ENCODE measurements at places on chromosomes 13 and 19. TPM values are rescaled to one million over a fixed set of nuclear protein-coding genes. Genes with fewer than 3 reads are reported as not detected.

The CYP2F1 gene
- not detected for total RNA-seq

The SIGLEC8 gene
- 0.26 TPM for total RNA-seq

The TJP3 gene
- total RNA-seq: 1.1 TPM

DNA sequence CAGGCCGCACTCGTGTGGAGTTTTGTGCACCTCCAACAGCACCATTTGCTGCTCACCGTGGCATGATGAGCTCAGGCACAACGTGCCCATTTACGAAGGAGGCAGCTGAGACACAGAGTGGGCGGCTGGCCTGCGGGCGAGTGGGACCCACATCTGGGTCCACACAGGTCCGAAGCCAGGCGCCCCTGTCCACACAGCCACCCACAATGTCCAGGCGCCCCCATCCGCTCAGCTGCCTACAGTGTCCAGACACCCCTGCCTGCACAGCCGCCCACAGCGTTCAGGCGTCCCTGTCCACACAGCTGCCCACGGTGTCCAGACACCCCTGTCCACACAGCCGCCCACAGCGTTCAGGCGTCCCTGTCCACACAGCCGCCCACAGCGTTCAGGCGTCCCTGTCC is 42.5 kb upstream of the F7 start:
- H3K27me3 ChIP-seq: no peaks in the 10 kb centered on the region
- no peaks in the 10 kb centered on the region for H3K4me1 ChIP-seq
- peaks cover 5% of the 10 kb centered on the region for H3K36me3 ChIP-seq
- H3K27ac ChIP-seq: no peak overlapping the region

DNA sequence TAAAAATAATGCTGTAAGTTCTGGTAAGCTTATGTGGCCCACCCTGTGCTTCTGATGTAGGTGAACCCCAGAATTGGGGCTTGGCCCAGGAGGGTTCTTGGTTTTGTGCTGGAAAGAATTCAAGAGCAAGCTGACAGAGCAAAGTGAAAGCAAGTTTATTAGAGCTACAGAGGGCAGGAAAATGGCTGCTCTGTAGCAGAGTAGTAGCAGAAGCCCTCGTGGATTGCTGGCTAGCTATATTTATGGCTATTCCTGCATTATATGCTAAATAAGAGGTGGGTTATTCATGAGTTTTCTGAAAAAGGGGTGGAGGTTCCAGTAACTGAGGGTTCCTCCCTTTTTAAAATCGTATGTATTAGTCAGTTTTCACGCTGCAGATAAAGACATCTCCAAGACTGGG is 20.6 kb upstream of the ZNF599 start:
- H3K4me1 ChIP-seq: no peaks in the 10 kb centered on the region
- H3K27me3 ChIP-seq: no peaks in the 10 kb centered on the region
- no peak overlapping the region for H3K27ac ChIP-seq
- DNase-seq: no peak
- H3K36me3 ChIP-seq: no peaks in the 10 kb centered on the region

DNA sequence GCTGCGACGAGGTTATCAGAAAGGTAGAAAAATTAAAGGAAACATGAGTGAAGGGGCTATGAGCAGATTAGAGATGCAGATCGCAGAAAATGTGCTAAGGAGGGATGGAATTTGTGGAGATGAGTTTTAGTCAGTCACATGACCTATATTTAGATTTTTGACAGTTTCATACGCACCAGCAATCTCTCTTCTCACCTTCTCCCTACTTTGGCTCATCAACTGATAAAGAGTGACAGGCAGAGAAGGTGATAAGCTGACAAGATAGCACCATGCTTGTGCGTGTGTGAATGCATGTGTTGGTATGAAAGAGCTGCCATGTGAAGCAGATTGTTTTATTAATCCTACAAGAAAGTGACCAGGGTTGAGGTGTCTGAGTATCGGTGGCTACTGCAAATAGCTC is 252.6 kb downstream of the RAP2A start:
- no peaks in the 10 kb centered on the region for H3K4me1 ChIP-seq
- DNase-seq: no peak
- H3K27me3 ChIP-seq: no peaks in the 10 kb centered on the region
- H3K4me3 ChIP-seq: no peak overlapping the region

DNA sequence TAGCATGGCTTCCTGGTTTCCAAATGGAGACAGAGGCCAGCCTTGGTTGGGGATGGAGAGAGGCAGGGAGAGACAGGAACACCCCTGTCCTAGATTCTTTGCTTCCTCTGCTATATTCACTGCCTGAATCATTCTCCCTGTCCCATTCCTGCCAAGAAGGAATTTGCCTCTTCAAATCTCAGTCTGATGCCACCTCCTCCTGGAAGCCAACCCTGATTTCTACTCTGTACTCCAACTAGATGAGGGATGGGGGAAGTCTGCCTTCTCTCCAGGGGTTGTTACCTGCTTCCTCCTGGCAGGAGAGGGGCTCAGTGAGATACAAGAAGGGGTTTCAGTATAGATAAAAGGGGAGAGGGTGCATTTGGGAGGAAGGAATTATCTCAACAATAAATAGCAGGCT is 1.3 kb upstream of the ACTL9 start:
- no peak overlapping the region for H3K27ac ChIP-seq
- H3K4me3 ChIP-seq: no peak overlapping the region
- no peaks in the 10 kb centered on the region for H3K27me3 ChIP-seq
- no peaks in the 10 kb centered on the region for H3K36me3 ChIP-seq
- DNase-seq: no peak

GRCh38 chr13:40143106-40143505 is 487.6 kb downstream of the COG6 start:
- H3K27ac ChIP-seq: no peak overlapping the region
- H3K27me3 ChIP-seq: no peaks in the 10 kb centered on the region
- no peak for DNase-seq
- H3K36me3 ChIP-seq: no peaks in the 10 kb centered on the region

DNA sequence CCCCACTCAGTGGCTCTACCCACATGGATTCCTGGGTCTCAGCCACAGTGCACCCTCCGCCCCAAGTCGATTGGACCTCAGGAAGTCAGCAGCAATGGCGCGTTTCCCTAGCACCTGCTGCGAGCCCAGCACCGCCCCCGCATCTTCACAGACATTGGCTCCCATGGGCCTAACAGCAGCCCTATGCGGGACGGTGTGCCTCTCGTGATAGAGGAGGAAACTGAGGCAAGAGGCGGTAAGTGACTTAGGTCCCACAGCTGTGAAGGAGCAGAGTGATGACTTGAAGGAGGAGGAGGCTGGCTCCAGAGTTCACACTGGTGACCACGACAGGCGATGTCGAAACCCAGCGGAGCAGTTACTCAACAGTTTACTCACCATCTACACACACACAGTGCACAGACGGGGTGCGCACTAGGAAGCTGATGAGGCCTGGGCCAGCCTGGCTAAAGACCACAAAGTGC is 104.5 kb upstream of the SOX1 start:
- H3K36me3 ChIP-seq: no peaks in the 10 kb centered on the region
- H3K27me3 ChIP-seq: no peaks in the 10 kb centered on the region
- H3K4me3 ChIP-seq: no peak overlapping the region

Data from right atrium auricular region (tissue), 2 donors.